Right lobe of liver (tissue), 6 donors: ENCODE measurements at places on chromosomes 4 and X. TPM values are rescaled to one million over a fixed set of nuclear protein-coding genes. Genes with fewer than 3 reads are reported as not detected.

AR gene
- 67.8 TPM for total RNA-seq

NR3C2 gene
- total RNA-seq, result 6.5 TPM

SPANXN4 gene
- total RNA-seq, result not detected

ADRA2C gene
- not detected for total RNA-seq

DNA sequence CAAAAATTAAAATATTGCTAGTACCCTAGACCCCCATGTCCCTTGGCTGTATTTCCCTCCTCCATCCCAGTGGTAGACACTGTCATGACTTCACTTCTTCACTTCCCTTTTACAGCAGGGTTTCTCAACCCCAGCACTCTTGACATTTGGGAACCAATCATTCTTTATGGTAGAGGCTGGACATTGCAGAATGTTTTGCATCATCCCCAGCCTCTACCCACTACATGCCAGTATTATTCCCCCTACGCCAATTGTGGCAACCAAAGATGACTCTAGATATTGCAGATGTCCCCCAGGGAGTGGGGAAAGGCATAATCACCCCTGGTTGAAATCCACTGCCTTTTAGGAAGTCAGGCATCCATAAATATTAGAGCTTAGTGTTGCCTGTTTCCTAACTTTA, 138.6 kb downstream of the AMELX start:
- no peaks in the 10 kb centered on the region for H3K27me3 ChIP-seq
- no peak overlapping the region for H3K4me3 ChIP-seq
- no peaks in the 10 kb centered on the region for H3K36me3 ChIP-seq
- no peak for DNase-seq
- H3K27ac ChIP-seq, result no peak overlapping the region
- H3K4me1 ChIP-seq, result no peaks in the 10 kb centered on the region

- no peaks in the 10 kb centered on the region for H3K36me3 ChIP-seq
- H3K27me3 ChIP-seq, result no peaks in the 10 kb centered on the region
- no peak for DNase-seq
- H3K27ac ChIP-seq, result no peak overlapping the region
Measured at GRCh38 chr4:38967260-38968095, 64.7 kb downstream of the TMEM156 start.

DNA sequence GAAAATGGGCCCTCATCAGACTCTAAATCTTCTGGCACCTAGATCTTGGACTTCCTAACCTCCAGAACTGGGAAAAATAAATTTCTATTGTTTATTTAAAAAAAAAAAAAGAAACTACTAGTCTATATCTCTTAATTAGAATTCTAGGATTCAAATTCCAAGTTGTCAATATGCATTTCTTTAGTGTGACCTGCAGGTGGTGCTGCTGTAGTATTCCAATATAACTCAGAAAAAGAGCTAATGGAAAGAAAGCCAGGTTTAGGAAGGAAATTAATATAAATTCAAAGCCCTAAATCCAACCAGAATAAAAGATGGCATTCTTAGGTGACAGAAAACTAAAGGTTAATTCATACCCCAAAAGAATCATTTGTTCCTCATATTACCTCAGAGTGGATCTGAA, 80.0 kb upstream of the NALF2 start:
- H3K27ac ChIP-seq, result no peak overlapping the region
- H3K27me3 ChIP-seq, result peaks cover 9% of the 10 kb centered on the region
- H3K36me3 ChIP-seq, result no peaks in the 10 kb centered on the region

- no peak overlapping the region for H3K27ac ChIP-seq
- H3K36me3 ChIP-seq, result no peaks in the 10 kb centered on the region
- DNase-seq, result no peak
- no peaks in the 10 kb centered on the region for H3K4me1 ChIP-seq
Measured at GRCh38 chr4:16351161-16351560, 124.9 kb upstream of the TAPT1 start.

DNA sequence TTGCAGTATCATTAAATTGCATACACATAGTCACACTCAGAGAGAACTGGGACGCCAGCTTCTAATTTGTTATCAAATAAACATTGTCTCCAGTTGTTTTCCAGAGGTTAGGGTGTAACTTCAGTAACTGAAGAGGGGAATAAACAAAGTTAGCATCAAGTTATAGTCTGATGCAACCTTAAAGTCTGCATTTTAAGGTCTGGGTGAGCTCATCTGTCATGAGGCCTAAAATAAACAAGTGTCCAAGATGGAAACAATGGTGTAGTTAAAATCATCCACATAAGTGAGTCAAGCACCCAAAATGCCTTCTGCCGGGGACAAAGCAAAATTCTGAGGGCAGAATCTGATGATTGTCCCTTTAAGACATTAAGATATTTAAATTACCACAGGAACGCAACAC, 70.3 kb upstream of the EMCN start:
- no peaks in the 10 kb centered on the region for H3K36me3 ChIP-seq
- no peaks in the 10 kb centered on the region for H3K27me3 ChIP-seq

GRCh38 chr4:78561677-78562076, 10.1 kb downstream of the ANXA3 start:
- no peak overlapping the region for H3K4me3 ChIP-seq
- H3K36me3 ChIP-seq, result no peaks in the 10 kb centered on the region
- no peak for DNase-seq

- H3K27me3 ChIP-seq, result no peaks in the 10 kb centered on the region
- H3K4me3 ChIP-seq, result no peak overlapping the region
- peaks cover 1% of the 10 kb centered on the region for H3K4me1 ChIP-seq
Measured at GRCh38 chr4:154421618-154422017, 70.0 kb downstream of the DCHS2 start.

GRCh38 chrX:112849016-112849415, 8.4 kb upstream of the AMOT start:
- no peaks in the 10 kb centered on the region for H3K27me3 ChIP-seq
- no peaks in the 10 kb centered on the region for H3K4me1 ChIP-seq
- no peak for DNase-seq
- H3K36me3 ChIP-seq, result no peaks in the 10 kb centered on the region

- no peaks in the 10 kb centered on the region for H3K27me3 ChIP-seq
- H3K27ac ChIP-seq, result no peak overlapping the region
- H3K36me3 ChIP-seq, result no peaks in the 10 kb centered on the region
- H3K4me3 ChIP-seq, result no peak overlapping the region
Measured at GRCh38 chr4:172950990-172951389, 217.6 kb upstream of the GALNT7 start.

GRCh38 chrX:12225107-12225506, 86.8 kb downstream of the FRMPD4 start:
- no peaks in the 10 kb centered on the region for H3K27me3 ChIP-seq
- H3K4me1 ChIP-seq, result no peaks in the 10 kb centered on the region
- H3K4me3 ChIP-seq, result no peak overlapping the region
- DNase-seq, result no peak
